NCI-H345 (cell line): ENCODE measurements at places on chromosomes 6 and 20.

DNA sequence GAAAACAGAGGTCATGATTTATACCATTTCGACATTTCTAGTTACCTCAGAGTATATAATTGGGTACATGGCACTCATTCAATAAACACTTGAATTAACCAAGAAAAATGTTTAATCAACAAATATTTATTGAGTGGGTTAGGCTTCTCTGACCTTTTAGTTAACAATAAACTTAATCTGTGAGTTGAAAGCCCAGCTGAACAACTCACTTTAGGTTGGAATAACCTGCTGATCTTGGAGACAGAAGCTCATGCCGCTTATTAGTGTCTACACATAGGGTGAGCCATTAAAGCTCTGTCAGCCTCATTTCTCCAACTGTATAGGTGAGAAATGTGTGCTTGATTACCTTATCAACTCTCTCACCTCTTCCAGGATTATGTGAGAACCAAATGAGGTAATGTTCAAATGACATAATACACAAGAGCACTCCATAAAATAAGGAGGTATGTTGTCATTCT lies 98.2 kb upstream of the DTNBP1 start:
- no peak for DNase-seq

DNA sequence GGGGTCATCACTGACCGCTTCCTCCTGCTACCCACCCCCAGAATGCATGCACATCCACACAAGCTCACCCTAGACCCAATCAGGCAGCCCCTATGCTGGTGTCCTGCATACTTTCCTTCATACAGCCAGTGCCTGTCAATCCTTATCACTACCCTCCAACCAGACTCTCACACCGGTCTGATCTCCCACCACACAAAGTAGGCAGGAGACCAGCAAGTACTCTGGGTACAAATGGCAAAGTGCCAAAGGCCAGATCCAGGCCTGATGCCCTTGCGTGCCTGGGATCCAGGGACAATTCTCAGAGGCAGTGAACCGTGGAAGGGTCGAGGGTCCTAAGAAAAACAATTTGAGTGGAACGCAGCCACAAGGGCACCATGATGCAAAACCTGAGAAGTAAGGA lies 114.2 kb downstream of the HIVEP2 start:
- no peak for DNase-seq

- no peak for DNase-seq
Measured at GRCh38 chr6:118122801-118123200, 215.7 kb downstream of the SLC35F1 start.

GRCh38 chr20:54078296-54078984 lies 8.0 kb upstream of the BCAS1 start:
- no peak for DNase-seq

DNA sequence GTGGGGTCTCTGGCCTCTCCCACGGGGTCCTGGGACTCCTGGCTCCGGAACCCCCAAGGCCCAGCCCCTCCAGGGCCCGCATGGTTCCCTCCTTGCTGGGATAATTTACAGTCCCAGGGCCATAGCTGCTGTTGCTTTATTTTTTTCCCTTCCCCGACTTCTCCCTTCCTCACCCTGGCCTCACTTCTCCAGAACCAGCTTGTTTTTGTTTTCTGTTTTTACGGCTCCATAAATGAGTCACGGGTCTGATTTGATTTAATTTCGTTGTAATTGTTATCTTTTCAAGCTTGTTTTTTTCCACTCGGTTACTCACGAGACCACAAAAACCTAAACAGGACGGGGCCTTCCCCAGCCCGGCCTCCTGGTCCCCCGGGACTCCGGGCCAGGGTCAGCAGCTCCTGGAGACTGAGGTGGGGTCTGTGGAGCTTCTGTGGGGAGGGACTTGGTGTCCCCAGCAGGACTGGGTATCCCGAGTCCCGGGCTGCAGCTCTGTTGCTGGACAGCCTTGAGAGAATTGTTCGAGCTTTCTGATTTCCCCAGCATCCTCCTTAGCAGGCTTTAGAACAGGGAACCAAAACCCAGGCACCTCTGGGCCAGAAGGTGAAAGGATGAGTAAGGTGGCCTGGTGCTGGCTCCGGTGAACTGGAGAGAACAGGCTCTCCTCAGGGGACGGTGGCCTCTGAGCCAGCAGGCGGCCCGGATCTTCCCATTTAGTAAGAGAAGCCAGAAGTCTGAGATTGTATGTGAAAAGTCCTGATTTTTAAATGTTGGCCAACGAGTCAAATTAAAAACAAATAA lies 94.9 kb downstream of the CEBPB start:
- no peak for DNase-seq
